ENCODE measurements at places on chromosomes 6 and 20.

GRCh38 chr6:151704383-151704782 lies 103.1 kb upstream of the ESR1 start:
- peak; percentile 57 for DNase-seq

DNA sequence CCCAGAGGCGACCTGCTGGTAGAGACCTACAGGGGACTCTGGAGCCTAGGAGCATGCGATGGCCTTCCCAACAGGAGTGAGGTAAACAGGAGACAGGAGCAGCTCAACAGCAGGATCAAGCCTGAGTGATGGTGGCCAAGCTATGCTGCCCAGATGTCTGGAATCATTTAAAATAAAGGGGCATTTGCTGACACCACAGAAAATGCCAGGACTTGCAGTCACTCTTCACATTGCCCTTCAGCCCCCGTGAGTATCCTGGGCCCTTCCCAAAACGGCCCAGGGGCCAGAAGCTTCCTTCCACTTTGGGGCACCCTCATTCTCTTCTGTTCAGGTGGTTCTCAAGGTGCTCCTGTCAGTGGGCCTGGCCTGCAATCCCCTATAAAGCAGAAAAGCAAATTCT lies 23.2 kb downstream of the INSM1 start:
- DNase-seq = no peak

- DNase-seq = peak; percentile 36
Measured at GRCh38 chr20:38032585-38033329, 499 bp downstream of the TTI1 start.

DNA sequence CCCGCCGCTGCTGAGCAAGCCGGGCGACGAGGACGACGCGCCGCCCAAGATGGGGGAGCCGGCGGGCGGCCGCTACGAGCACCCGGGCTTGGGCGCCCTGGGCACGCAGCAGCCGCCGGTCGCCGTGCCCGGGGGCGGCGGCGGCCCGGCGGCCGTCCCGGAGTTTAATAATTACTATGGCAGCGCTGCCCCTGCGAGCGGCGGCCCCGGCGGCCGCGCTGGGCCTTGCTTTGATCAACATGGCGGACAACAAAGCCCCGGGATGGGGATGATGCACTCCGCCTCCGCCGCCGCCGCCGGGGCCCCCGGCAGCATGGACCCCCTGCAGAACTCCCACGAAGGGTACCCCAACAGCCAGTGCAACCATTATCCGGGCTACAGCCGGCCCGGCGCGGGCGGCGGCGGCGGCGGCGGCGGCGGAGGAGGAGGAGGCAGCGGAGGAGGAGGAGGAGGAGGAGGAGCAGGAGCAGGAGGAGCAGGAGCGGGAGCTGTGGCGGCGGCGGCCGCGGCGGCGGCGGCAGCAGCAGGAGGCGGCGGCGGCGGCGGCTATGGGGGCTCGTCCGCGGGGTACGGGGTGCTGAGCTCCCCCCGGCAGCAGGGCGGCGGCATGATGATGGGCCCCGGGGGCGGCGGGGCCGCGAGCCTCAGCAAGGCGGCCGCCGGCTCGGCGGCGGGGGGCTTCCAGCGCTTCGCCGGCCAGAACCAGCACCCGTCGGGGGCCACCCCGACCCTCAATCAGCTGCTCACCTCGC lies 1.5 kb downstream of the ARID1B start:
- peak; percentile 42 for DNase-seq

DNA sequence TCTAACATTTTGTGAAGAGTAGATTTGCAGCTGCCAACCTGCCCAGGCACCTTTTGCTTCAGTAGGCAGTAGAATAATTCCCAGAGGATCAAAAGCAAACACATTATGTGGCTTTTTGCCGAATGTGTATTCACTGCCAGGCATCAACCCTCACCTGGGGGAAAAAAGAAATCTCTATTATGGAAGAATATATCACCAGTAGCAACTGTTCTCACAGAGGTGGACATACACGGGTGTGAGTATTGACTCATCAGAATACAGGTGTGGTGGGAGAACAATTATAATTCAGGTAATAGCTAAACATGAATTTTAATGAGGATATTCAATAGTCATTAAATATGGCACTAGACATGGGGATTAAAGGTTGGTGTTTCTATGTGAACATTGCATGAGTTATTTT lies 910.7 kb downstream of the TFAP2A start:
- DNase-seq = no peak

GRCh38 chr6:22106451-22106850 lies 190.4 kb downstream of the PRL start:
- DNase-seq = no peak

DNA sequence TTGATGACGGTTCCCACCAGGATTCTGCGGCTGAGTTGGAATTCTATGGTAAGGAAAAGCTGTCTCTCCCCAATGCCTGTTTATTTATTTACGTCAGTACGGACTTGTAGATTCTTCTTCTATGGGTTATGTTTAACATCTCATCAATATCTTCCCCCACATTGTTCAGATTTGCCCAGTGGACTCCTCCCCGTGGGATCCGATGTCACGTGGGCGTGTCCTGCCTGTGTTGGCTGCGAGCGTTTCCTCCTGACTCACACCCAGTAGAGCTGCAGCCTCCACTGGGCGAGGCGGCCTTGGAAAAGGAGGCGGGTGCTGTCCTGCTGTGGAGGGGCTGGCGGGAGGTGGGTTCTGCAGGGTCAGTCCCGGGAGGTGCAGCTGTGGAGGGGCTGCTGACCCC lies 46.8 kb upstream of the SLCO4A1 start:
- no peak for DNase-seq
